ENCODE measurements at places on chromosomes 7 and 10.

DNA sequence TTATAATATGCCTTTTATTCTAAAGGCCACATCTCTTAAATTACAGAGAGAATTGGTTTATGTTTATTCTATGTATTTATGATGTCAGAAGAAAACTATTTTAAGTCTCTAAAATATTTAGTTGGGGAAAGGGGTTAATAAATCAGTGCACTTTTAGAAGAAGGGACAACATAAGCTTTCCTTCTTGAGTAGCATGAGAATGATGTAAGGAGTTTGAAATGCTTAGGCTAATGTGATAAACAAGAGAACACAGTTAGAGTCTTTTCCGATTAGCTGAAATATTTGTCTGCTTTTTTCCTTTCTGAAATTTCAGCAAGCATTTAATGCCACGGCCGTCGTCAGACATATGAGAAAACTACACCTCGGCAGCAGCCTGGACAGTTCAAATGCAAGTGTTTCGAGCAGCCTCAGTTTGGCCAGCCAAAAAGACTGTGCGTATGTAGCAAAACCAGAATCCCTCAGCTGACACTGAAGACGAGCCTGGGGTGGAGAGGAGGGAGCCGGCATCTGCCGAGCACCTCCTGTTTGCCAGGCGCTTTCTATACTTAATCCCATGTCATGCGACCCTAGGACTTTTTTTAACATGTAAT is 176.2 kb downstream of the CCDC3 start:
- no peak for DNase-seq

DNA sequence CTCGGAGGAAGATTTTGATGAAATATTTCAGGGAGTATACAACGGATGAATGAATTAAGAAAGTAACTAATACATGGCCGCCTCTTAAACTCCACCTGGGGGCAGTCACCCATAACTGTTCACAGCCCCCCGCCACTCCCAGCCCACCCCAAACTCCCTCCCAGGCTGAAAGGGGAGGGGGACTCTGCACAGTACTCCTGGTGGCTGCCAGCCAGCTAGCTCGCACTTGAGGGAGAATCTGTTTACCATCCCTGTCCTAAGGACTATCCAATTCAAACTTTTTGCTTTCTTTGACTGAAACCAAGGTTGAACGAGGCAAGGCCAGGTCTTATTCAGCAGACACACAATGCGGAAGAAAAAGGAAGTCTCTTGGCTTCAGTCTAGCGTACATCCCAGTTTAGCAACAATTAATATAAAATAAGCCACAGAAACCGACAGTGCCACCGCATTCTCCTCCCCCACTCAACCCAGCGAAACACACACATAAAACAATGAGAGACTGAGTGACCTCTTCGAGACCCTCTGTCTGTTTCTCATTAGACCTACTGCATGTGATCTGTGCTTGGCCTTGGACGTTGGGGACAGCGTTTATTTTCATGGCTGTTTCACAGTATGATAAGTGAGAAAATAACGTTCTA is 219.5 kb downstream of the GLI3 start:
- DNase-seq = no peak

DNA sequence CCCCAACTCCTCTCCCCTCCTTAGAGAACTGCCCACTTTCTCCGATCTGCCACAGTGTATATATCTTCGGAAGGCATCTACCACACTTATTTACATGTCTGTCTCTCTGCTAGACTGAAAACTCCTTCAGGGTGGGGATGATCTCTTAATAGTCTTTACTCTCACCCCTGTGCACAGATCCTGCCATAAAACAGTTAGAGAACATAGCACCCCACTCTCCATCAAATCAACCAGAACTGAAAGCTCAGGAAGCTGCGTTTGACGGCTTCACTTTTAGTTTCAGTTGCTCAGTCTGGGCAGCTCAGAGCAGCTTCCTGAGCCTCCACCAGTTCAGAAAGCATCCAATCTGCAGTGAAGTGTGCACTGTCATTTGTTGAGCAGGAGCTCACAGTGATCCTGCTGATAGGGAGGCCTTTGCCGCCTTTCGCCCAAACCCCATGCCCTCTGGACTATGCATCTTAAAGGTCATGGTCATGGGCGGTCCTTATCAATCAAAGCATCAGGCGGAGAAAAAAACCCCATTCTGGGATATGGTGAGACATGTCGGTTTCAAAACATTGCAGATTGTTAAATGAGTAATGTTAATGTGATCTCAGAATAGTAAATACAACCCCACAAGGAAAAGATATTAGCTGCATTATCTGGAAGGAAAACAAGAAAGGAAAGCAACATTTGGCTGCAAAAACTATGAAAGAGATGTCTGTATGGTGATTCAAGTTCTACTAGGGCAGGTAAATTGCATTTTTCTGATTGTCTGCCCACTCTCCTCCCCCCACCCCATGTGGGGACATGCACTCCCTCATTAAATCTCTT is 167.1 kb upstream of the ADO start:
- no peak for DNase-seq

GRCh38 chr10:5576780-5577624 is 52.2 kb downstream of the CALML3 start:
- no peak for DNase-seq

DNA sequence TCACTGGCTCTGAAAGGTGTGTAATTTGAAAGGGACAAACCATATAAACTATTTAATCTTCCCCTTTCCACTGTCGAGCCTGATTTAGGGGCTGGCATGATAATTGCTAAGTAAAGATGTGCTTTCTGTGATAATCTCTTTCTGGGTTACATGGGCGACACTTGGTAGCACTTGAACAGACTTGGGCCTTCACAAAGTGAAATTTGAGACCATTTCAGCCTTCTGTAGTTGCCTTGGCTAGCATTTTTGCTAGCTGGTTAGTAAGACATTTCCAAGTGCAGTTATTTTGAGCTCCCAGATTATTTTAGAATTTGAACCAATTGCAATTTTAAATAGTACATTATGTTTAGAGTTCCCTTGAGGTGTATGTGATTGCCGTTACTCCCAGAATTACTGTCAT is 432.7 kb upstream of the GALNT17 start:
- DNase-seq = no peak

- DNase-seq = no peak
Measured at GRCh38 chr10:115745943-115746342, 527.1 kb downstream of the GFRA1 start.

- no peak for DNase-seq
Measured at GRCh38 chr7:98976396-98977185, 98.3 kb downstream of the TRRAP start.

GRCh38 chr10:4063717-4064116 is 278.7 kb upstream of the KLF6 start:
- no peak for DNase-seq

DNA sequence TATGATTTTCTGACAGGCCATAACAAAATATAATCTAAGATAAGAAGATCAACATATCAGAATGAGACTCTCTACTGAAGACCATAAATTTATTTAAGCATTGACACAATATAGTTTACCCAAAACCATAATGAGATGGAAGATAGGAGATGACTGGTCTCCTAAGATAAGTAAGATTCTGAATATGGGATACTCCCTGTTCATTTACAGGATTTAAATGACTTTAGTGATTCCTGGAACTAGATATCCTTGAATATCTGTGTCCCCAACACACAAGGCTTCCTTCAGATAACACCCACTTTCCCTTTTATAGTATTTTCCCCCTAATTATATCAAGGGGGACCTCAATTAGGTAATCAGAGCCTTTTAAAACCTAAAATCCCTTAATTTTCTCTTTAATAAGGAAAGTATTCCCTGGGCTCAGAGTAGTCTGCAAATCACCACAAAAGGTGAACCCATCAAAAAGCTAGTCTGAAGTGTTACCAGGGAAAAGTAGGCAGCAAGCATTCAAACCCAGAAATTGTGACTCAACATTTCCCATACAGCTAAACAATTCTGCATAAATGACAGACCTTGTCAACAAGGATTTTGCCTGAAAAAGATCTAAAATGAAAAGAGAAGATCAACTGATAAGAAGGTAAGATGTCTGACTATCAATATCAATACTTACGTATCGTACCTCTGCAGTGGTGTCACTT is 99.9 kb downstream of the CNOT4 start:
- DNase-seq = no peak

DNA sequence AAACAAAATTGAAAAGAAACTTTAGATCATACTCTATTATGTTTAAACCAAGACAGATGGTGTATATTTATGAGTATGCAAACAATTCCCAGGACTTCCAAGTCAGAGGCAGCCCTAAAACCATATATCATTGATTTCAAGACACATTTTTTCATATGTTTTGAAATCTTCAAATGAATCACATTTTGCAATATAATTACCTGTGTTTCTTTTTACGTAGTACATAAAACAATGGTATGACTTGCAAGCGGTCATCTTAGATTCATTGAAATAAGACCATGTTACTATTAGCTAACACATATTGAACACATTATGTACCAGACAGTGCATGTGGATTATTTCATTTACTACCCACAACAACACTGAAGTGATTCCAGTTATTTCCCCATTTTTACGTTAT is 14.9 kb downstream of the SMURF1 start:
- DNase-seq = no peak

DNA sequence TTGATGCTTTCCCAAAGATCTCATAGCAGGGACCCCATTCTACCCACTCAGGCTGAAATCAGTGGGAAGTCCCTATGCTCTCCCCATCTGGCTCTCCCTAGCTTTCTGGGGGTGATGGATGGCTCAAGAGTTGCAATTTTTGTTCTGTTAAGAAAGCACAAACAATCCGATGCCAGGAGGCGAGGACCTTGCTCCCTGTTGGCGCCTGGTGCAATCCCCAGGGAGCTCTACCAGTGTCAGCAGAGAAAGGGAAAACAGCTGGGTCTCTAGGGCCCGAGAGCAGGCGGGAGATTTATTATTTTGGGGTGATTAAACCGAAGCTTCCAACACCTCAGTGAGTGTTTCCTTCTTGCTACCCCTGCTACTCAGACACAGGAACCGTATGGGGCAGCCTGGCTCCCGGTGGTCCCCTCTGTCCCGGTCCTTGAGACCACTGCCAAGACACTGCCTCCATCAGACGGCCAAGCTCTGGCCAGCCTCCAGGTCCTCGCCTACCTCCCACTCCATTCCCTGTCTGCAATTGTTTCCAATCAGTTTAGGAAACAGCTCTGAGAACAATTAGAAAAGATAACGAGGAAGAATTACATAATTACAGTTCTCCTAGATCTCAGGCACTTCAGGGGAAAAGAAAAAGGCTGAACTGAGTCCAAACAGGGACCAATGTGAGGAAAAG is 147.9 kb downstream of the PLXNA4 start:
- DNase-seq = no peak

GRCh38 chr10:6400331-6400730 is 179.7 kb downstream of the PRKCQ start:
- no peak for DNase-seq

- DNase-seq = no peak
Measured at GRCh38 chr10:118585794-118586193, 9.7 kb downstream of the PRLHR start.

DNA sequence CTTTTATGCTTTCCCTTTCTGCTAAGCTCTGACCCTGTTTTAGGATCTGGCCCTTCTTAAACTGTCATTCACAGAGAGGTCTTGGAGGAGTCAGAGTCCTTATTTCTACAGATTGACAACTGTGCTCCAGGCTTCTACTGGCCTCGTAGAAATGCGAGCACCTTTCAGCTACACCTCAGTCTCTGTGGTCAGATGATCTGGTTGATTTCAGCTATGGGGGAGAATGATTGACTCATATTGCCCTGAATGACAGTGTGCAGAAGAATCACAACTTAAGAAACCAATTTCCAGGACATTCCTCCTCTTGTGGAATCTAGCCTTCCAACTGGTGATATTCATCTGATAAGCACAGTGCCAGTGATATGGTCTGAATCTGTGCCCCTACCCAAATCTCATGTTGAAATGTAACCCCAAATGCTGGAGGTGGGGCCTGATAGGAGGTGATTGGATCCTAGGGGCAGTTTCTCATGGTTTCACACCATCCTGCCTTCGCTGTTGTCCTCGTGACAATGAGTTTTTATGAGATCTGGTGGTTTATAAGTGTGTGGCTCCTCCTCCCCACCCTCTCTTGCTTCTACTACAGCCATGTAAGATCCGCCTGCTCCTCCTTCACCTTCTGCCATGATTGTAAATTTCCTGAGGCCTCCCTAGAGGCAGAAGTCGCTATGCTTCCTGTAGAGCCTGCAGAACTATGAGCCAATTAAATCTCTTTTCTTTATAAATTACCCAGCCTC is 14.0 kb upstream of the CYP3A7 start:
- no peak for DNase-seq

DNA sequence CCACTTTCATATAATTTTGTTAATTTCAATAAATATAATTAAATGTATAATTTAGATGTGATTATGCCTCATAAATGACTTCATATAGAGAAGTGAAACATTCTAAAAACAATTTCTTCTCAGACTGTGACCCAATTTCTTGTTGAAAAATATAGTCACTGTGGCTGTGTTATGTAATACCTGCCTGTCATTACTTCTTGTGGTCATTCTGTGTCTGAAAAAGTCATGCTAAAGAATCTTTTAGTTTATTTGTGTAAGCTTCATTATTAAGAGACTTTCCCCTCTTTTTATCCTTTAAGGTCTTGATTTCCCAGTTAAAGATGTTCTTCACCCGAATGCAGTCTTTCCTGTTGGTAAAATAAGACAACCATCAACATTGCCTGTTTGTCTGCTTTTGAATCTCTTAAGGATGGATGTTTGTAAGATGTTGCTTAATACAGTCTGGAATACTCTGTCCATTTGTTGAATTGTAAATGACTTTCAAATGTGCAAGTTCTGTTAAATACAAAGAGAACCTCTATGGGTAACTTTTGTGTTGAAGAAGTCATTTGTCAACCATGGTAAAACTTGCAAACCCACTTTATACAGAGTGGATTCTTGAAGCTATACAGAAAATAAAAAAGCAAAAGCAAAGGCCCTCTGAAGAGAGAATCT is 16.0 kb downstream of the KAT6B start:
- no peak for DNase-seq

GRCh38 chr10:119658274-119658673 is 7.1 kb downstream of the BAG3 start:
- DNase-seq = peak; percentile 59

- no peak for DNase-seq
Measured at GRCh38 chr7:986766-987751, 4.1 kb downstream of the CYP2W1 start.

- DNase-seq = no peak
Measured at GRCh38 chr10:65413001-65413400, 1512.8 kb upstream of the LRRTM3 start.

DNA sequence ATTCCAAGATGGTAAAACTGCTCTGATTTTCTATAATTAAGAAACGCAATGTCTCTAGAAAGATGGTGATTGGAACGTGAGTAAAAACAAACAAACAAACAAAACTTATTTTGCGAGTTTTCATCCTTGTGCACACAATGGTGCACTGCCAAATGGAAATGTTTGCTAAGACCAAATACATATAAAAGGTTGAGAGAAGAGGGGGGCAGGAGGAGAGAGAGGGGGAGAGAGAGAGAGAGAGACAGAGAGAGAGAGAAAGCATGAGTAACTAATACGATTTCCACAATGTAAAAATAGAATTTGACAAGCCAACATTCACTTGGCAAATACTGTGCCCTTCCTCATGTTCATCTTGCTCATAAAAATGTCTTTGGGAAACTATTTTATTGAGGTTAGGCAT is 375.4 kb downstream of the CNTNAP2 start:
- DNase-seq = no peak
